Kidney (tissue), 22 donors: ENCODE measurements at places on chromosomes 3 and 15.

GRCh38 chr15:69490356-69491037, 37.9 kb downstream of the RPLP1 start:
- no peak for DNase-seq

GRCh38 chr3:26099692-26100091, 309.8 kb downstream of the OXSM start:
- no peak for DNase-seq

DNA sequence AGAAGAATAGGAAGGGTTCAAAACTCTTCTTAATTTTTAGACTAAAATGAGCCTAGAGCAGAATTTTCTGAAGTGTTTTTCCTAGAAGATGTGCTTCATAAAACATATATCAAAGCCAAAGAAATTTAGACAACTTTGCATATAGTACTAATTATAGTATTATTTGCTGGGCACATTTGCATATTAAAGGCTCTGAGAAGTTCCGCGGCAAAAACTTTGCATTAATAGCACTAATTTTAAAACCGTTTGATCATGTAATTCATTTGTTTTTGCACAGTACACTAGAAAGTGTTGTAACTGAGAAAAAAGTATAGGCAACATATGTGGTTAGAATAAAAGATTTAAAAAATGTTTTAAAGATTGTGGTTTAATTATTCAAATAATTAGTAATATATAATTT, 412.0 kb upstream of the NR2F2 start:
- no peak for DNase-seq

GRCh38 chr15:73608475-73608874, 24.7 kb downstream of the NPTN start:
- DNase-seq: no peak

- DNase-seq: peak; percentile 33
Measured at GRCh38 chr3:9067352-9067975, 104.2 kb upstream of the RAD18 start.

- DNase-seq: no peak
Measured at GRCh38 chr3:192894676-192895075, 23.0 kb downstream of the MB21D2 start.

DNA sequence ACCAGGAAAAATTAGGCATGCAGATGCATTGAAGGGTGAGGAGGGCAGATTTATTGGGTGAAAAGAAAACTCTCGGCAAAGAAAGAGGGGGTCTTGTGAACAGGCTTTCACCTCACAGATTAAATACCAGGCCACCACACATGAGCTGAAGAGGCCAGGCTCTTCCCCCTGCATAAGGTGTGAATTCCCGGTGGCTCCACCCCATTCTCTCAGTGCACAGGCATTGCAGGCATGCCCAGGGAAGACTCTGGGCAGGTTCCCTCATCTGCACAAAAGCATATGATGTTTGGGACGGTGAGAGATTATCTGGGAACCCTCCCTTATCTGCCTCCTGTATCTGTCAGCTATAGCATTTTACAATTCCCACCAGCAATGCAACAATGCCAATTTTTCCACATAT, 7.2 kb upstream of the SLC35G2 start:
- DNase-seq: no peak

DNA sequence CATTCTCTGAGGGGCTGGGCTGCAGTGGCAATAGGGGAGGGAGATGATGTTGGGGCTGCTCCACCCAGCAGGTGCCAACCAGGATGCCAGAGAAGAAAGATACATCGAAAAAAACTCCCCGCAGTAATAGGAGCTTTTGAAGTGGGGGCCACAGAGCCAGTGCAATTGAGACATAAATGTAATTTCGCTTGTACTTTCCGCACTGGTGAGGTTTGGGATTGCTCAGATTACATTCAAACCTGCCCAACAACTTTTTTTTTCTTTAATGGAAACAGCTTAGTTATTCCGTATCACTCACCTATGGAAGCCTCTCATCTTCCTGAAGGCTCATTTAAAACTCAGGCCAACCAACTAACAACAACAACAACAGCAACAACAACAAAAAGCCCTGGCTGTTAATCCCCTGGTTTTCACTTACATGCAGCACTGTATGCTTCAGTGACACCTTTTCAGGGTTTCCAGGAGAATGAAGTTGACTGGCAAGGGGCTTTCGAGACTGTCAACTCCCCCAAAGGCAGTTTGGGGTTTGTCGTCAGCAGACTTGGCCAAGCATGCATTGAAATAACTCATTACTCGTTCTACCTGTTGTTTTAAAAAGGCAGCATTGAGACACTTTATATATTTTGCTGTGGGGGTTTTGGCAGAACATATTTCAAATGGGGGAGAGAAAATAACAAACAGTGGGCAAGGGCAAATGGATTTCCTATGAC, 163.8 kb downstream of the EBLN2 start:
- no peak for DNase-seq

DNA sequence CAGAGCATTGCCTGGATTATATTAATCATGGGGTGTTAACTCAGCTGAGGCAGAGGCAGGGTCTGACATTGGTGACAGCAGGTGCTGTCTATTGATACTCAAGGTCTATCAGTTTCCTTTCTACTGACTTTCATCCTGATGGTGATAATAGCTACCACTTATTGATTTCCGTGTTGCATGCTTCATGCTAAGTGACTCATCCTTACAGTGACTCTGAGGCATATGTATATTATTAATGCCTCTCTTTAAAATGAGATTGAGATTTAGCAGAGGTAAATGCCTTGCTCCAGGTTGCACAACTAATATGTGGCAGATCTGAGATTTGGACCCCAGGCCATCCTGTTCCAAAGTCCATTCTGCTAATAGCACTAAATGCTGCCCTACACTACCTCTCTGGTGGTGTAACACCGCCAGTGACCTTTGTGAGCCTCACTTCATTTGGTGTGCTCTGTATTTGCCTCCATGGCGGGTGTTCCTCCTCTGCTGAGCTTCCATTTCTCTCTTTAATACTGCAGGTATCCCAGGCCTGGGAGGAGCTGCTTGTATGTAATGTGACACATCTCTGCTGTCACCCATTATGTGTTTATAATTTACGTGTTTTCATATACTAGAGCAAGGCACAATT, 50.4 kb downstream of the GPR171 start:
- DNase-seq: no peak

- DNase-seq: no peak
Measured at GRCh38 chr3:54577313-54577712, 350.5 kb downstream of the LRTM1 start.

DNA sequence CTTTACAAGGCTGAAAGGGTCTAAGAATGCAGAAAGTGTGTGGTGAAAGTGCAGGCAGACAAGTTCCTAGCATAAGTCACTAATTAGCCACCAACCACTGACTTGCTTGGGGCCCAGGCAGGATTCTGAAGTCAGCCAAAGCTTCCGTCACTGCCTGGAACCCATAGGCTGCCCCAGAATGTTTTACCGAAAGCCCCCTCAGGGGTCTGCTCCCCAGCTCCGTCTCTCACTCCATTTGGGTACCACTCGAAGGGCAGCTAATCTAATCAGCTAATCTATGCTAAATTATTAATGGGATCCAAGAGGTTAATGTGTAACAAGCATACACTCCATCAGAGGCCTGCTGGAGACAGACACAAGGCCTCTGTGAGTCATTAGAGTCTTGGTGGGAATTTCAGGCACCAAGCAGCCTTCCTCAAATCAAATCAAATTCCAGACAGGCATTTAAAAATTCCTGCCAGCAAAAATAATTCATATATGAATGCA, 13.2 kb downstream of the ADAMTS9 start:
- peak; percentile 85 for DNase-seq

DNA sequence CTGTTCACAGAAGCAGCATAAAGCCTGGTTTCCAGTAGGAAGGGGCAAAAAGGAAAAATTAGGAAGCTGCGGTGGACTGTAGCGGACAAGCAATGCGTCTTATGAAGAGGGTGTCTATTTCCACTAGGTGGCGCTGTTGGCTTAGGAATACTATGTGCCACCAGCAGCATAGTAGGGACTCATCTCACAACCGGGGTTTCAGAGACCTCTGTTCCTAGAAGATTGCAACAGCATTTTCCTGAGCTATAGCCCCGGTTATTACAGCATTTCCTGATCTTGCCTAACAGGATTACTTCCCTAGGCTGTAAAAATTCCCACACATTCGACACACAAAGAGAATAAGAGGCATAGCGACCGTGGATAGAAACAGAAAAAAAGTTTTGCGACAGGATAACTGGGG, 683.0 kb downstream of the TBL1XR1 start:
- no peak for DNase-seq

DNA sequence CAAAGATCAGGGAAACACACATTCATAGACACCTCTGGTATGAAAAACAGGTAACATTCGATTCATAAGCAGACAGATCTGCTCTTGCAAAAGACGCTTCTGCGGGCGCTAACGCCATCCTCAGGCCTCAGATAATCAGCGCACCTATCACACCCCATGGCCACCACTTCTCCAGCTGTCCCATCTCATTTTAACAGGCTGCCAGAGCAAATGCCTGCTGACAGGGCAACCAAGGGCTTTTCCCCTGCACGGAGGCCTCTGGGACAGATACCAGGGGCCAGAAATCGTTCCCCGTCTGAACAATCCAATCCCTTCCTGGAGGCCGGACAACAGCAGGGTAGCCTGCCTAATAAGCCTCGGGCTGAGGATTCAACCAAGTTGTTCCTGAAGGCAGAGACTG, 15.2 kb downstream of the ABCC5 start:
- DNase-seq: no peak

DNA sequence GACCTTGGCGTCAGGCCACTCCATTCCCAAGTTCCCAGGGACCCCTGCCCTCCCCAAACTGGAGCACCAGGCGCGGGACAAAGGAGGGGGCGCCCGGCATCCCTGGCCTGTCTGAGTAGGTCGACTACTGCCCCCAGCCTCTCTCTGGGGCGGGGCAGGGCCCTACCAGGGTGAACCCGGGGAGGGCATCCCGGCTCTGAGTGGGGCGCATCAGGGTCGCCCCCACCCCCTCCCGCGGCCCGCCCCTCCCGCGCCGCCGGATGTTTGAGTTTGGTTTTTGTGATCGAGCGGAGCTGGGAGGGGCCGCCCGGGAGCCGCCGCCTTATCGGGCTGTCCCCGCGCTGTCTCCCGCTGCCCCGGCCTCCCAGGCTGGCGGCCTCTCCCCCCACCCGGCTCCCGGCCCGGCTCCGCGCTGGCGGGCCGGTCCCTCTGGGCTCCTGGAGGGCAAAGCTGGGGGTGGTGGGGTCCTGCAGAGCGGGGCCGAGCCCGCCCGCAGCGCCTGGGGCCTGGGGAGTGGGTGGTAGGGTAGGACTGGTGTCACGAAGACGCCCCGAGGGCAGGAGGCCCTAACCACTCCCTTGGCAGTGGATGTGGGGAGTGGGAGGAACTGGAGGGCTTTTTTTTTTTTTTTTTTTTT, 47.2 kb upstream of the SMAD6 start:
- no peak for DNase-seq

- DNase-seq: peak; percentile 9
Measured at GRCh38 chr3:148450819-148451218, 246.9 kb upstream of the AGTR1 start.

DNA sequence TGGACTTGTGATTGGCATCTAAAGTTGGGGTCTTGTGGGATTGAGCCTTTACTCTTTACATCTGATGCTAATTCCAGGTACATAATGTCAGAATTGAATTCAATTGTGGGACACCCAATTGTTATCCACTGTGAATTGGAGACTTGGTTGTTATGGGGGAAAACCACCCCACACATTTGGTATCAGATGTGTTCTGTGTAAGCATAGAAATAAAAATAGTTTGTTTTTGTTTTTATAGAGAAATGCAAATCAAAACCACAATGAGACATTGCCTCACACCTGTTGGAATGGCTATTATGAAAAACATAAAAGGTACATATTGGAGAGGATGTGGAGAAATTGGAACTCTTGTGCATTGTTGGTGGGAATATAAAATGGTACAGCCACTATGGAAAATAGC, 58.5 kb downstream of the CPA3 start:
- no peak for DNase-seq

DNA sequence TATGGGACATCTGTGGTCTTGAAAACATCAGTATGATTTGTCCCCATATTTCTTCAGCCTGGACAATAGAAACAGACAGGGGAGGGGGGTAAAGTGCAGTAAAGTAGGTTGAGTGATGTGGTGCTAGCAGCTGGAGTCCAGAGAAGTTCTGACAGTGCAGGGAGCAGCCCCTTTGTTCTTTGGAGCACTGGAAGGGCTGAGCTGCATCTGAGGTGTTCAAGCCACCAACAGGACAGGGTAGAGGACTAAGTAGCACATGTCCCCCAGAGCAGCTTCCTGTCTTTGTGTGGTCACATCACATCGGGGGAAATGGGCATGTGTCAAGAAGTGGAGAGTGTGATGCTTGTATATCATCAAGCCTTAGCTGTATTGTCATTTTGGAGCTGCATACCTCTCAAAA, 12.1 kb downstream of the MRPS22 start:
- no peak for DNase-seq

DNA sequence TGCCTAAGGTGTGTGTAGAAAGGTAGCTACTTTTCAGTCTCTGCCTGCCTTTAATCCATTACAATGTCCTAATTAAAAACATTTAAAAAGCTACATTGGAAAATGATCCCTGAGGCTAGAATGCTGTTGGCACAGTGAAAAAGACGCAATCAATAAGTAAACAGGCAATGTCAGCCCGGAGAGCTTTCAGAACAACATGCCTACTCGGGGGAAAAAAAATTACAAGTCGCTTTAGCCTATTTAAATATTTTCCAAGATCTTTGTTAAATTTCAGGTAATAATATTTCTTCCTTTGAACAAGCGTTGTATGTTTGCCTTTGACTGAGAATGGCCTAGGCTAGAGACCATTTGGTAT, 46.6 kb upstream of the CD47 start:
- no peak for DNase-seq

DNA sequence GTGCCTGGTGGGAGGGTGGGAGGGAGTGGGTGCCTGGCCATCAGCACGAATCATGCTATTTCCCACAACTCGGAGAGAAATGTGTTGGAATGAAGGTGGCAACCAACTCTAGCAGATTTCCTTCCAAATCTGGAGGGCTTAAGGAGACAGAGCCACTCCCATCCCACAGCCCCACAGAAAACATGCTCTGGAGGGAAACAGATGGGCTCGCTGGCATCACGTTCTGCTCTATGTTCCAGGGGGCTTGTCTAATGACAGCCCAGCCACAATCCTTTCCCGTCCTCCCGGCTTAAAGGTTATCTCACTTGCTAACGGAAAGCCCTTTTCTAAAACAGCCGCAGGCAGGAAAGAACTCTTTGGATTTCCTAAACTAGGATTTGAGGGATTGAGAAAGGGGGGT, 65.3 kb downstream of the ADAMTS17 start:
- no peak for DNase-seq

DNA sequence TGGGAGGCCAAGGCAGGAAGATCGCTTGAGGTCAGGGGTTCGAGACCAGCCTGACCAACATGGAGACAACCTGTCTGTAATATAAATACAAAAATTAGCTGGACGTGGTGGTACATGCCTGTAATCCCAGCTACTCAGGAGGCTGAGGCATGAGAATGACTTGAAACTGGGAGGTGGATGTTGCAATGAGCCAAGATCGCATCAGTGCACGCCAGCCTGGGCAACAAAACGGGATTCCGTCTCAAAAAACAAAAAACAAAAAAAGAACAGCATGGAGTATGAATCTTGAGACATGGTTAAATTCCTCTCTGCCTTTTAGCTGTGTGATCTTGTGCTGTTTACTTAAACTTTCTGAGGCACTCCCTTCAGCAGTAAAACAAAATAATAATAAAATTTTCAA, 244.9 kb downstream of the FGF12 start:
- no peak for DNase-seq
